ENCODE measurements at places on chromosomes 1 and 21. TPM values are rescaled to one million over a fixed set of nuclear protein-coding genes. Genes with fewer than 3 reads are reported as not detected.

LCE3D gene
- total RNA-seq: not detected

GRCh38 chr1:87466621-87467020, 137.9 kb downstream of the LMO4 start:
- no peak for DNase-seq

DNA sequence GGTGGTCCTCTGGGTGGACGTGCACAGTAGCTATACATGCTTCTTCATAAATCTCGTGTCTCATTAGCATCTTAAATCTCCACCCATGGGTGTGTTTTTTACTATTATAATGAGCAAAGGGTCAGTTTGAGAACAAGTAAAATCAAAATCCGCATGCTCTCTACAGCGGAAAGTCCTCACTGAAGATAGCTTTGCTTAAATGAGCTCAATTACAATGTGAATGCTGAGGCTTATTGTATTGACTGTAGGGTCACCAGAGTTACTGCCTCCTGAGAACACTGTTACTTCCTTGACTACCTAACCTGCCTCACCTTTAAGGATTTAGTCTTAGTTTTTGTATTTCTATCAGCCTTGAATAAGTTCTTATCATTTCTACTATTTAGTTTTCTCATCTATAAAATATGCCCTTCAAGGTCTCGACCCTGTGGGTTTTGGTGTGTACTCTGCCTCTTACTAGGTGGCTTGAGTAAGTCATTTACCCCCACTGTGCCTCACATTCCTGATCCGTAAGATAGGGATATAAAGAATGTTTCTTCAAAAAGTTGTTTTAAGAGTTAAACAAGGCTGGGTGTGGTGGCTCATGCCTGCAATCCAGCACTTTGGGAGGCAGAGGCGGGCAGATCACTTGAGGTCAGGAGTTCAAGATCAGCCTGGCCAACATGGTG, 7.9 kb downstream of the SLAMF7 start:
- DNase-seq: no peak

DNA sequence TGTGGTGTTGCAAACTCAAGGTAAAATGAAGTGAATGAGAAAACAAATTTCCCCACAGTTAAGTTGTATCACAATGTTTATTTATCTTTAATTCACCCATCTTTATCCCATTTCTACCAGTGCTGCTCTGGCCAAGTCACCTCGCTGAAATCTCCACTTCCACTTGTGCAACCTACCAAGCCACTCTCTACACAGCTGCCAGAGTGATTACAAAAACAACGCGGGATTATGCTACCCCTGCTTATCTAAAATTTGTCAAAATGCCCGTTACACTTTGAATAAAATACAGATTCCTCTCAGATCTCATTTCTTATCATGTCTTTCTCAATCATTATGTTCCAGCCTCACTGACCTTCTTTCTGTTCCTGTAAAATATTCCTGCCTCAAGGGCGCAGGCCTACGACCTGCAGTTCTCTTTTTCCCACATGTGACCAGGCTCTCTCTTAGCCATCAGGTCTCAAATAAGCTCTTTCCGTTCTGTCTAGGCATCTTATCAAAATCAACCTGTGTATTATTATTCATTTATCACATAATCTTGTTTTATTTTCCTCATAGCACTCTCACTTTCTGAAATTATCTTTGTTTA, 95.6 kb downstream of the NTMT2 start:
- DNase-seq: no peak

DNA sequence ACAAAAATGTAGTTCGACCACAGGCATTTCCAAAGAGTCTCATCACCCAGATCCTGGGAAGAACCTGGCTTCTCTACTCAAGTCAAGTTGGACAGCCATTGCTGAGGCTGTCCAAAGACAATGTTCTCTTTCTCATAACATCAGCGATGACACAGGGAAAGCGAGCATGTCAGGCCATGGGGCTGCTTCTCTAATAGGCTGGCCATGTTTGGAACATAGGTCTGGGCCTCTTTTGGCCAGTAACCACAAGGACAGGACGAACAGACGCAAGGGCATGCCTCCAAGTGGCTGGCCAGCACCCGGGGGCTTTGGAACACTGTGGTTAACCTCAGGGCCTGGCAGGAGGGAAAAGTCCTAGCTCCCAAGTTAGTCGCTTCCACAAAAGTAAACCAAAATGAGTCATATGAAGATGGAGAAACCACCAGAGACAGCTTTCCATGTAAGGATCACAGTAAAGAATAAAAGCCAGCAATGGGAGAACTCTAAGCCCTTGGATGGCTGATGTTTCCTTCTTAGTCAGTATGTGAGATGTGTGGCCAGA, 80.6 kb upstream of the SLC44A3 start:
- DNase-seq: no peak
